ENCODE measurements at places on chromosomes 6 and 20. TPM values are rescaled to one million over a fixed set of nuclear protein-coding genes. Genes with fewer than 3 reads are reported as not detected.

- no peak for DNase-seq
Observed at GRCh38 chr6:1708820-1709219, 99.1 kb downstream of the FOXC1 start.

DNA sequence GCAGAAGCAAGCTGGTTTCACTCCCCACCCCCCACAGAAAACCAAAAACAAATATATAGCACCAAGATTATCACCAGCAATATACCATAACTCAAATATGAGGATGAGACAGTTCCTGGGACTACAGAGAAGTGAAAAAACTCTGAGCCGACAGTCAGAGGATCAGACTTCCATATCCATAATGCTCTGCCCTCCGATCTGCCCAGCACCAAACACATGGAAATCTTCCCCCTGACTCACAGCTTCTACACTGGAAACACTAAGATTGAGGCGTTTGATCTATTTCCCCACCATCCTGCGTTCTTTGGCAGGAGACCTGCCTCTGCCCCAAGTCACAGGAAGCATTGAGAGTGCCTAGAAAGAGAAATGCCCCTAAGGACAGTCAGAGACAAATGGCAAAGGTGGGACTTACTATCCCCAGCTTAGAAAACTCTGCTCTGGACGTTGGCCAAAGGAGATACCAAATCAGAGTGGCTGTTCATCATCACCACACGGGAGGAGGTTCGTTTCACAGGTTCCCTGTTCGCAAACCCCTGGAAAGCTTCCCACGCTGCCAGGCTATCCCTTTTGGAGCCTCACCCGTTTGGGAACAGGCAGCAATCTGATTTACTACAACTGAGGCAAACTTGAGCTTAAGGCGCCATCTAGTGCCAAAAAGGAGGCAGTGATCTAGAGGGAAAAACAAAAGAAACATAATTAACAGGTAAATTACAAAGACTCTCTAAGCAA is 48.7 kb upstream of the SRSF6 start:
- DNase-seq: no peak

DNA sequence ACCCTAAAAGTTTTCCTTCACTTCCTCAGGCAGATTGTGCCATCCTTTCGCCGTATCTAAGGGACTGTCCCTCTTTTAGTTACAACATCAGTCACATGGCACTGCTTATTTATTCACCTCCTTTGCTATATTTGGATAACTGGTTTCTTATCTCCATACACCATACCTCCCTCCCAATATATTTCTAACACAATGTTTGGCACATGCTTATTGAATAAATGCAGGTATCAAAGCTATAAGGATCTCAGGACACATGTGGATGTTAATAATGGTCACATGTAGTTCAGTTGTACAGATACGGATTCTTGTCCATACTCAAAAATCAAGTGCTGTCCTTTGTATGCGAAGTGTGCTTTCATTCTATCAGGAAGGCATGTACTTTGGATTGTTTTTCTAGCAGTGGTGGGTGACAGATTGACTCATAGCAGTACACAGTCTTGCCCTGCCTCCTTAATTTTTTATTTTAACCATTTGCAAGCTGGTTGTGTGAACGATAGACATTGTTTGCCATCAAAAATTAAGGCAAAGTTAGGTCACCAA is 407.1 kb upstream of the RUNX2 start:
- no peak for DNase-seq

Gene EXOC2
- 49.3 TPM for total RNA-seq

- no peak for DNase-seq
Observed at GRCh38 chr6:17863901-17864754, 123.3 kb downstream of the KIF13A start.

- DNase-seq: no peak
Observed at GRCh38 chr6:144534180-144534579, 249.0 kb downstream of the UTRN start.

Data from activated naive CD4-positive, alpha-beta T cell treated with anti-CD3 and anti-CD28 coated beads, Interleukin-2, amount 50 U/mL, for 72 hours (primary cell).